Fibroblast of the conjunctiva (primary cell): ENCODE measurements at places on chromosomes 16 and 17.

DNA sequence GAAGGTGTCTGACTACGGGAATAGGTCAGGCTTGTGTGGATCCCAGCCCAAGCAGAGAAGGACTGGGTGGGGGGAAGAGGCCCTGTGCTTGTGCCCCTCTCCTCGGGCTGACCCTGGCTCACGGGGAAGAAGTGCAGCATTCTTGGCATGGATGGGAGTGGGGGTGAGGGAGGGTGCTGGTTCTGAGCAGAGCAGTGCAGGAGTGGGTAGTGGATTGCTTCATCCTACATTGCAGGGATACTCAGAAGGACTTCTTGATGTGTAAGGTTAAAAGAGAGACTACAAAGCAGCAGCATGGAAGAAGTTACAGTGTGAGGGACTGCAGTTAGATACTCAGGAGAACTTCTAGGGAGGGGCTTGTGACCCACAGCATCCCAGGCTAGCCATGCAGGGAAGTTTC lies 2.1 kb downstream of the ARHGAP23 start:
- no peak for DNase-seq

- no peak for DNase-seq
These were observed 8.4 kb downstream of the ACSF3 start for GRCh38 chr16:89102041-89102471.

- no peak for DNase-seq
These were observed 145.3 kb upstream of the PLCG2 start for GRCh38 chr16:81633680-81634379.

DNA sequence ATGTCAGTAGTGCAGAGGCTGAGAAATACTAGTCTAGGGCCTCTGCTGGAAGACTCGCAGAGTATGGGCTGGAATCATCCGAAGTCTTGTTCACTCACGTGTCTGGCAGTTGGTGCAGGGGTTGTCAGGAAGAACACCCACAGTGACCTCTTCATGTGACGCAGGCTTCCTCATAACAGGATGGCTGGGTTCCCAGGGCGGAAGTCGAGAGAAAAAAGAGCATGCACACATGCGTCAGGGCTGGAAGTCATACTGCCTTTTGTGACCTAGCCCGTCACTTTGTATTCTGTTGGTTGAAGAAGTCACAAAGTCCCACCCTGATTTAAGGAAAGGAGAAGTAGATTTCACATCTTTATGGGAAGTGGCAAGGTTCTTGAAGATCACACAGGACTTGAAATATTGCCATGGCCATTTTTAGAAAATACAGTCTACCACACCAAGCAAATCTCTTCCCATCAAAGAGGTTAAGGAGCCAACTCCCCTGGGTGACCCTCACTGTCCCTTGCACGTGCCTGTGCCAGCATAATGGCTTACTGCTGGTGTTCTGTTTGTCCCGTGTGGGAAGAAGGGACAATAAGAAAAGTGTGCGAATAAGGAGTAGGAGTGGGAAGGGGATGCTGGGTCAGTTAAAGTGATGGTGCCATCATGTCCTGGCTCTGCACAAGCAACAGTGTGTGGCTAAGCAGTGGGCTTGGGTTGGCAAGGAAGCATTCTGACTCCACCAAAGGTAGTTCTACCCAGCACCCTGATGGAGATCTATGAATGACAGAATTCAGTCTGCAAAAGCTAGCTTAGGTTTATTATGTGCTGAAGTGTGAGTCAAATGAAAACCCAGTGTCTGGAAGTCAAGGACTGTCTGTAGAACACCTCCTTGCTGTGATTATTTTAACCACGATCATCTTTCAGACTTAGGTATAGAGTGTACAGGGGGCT lies 28.1 kb downstream of the HEATR3 start:
- DNase-seq: no peak

DNA sequence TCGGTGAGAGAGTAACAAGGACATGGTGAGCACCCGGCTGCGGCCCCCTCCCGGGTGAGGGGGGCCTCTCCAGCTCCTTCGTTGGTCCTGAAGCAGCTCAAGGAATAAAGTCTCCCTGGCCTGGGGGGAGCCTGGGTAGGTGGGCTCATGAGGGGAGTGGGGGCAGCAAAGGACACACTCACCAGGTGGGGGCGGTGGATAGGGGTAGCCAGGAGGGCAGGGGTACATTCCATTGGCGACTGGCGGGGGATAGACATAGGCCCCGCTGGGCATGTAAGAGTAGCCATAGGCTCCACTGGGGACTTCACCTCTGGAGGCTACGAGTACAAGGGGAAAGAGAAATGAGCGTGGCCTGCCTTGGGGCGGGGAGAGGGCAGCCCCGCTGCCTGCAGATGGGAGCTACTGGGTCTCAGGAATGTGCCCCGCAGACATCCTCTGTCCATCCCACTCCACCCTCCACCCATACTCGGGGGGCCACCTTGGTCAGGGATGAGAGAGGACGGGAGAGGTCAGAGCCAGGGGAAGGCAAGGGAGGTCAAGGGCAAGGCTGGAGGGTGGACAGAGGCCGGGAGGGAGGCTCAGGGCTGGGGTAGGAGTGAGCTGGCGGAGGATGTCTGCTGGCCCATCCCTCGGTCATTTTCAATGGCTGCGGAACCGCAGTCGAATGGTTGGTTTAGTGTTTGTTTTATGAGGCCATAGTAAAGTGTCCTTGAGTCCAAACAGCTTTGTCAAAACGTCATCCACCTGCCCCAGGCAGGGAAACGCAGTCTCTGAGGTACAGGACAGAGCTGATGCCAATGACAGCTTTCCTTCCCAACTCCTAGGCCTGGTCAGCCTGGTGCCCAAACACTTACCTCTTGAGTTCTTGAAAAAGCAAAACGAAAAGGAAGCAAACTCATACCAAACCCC lies 3.7 kb upstream of the UNC13D start:
- DNase-seq: no peak

DNA sequence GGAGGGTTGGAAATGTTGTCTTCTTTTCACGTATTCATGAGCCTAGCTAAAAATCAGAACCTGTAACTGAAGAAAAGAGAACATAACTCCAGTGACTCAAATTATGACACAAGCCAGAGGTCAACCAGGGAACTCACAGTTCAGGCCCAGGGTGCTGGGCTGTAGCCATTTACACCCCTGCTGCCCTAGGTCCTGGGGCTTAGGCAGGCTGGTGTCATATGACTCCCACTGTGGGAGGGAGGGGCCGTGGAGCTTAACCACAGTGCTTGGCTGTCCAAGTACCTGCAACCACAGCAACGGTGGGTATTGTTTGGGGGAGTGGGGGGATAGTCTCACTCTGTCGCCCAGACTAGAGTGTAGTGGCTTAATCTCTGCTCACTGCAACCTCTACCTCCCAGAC lies 71.1 kb upstream of the AMZ2 start:
- no peak for DNase-seq

- DNase-seq: no peak
These were observed 21.0 kb upstream of the CACNG4 start for GRCh38 chr17:66943484-66943883.
